ENCODE measurements at places on chromosomes 12 and 14.
A peak's percentile ranks its signal among the peaks of the same experiment; 100 is the strongest.

GRCh38 chr14:40955131-40955505 is 651.6 kb upstream of the LRFN5 start:
- DNase-seq: no peak

DNA sequence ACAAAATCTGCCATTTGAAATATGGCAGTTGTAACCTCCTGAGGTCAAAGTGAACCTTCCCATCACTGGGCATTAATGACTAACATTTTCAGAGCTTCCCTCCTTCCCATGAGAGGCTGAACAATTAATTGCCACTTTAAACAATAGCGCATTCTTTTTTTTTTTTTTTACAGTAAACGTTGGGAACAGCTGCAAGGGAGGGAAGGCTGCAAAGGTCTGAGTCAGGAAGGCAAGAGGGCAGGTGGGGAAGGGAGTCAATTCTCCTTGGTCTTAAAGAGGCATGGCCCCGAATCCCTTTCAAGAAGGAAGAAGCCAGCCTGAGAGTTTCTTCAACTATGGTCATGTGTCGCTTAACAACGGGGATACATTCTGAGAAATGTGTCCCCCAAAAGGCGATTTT is 41.0 kb upstream of the PLEKHG3 start:
- no peak for DNase-seq

- no peak for DNase-seq
Measured at GRCh38 chr12:103768467-103769123, 72.4 kb downstream of the NT5DC3 start.

DNA sequence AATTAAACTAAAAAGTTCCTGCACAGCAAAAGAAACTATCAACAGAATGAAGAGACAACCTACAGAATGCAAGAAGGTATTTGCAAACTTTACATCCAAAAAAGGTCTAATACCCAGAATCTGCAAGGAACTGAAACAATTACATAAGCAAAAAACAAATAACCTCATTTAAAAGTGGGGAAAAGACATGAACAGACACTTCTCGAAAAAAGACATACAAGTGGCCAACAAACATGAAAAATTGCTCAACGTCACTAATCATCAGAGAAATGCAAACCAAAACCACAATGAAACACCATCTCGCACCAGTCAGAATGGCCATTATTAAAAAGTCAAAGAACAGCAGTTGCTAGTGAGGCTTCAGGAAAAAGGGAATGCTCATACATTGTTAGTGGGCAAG is 15.2 kb downstream of the PDE6H start:
- DNase-seq: no peak

- no peak for DNase-seq
Measured at GRCh38 chr12:72141381-72141780, 130.8 kb upstream of the TRHDE start.

DNA sequence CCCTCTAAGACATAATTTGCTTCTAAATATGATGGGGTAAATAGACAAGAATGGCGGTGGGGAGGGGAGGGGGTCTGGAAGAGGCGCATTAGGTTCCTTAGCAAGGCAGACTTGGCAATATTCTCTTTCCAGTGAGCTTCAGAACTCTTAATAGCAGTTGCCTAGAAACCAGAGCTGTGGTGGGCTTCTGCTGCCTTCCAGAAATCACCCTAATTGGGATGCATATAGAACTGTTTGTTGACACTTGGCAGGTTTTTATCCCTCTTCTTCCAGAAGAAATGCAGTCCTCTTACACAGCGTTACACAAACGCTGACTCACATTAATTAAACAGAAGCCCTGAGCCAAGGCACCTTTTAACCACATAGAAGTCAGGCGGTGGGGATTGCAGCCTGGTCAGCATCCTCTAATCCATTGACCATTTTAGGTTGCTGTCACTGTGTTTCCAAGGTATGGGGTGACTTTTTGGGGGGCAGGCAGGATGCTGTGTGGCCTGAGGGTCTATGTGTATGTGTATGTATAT is 114.1 kb downstream of the CCDC60 start:
- no peak for DNase-seq

GRCh38 chr14:91374287-91374878 is 43.2 kb downstream of the CCDC88C start:
- no peak for DNase-seq

DNA sequence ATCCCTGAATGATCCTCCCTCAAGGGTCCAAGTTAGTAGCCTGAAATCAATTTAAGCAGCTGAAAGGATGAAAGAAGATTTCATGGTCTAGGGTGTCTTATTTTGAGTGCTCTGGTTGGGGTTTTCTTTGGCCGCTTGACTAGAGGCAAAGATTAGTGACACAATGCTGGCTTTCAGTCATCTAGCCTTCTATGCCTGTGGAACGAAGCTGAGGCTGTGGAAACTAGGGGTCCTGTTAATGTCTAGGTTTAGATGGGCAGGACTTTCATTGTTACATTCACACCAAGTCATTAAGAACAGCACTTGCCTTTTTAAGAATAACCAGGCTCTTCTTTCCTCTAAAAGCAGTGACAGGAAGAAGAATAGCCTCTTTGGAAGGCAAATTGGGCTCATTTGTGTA is 253.8 kb upstream of the E2F7 start:
- no peak for DNase-seq

GRCh38 chr12:72631926-72632685 is 359.9 kb downstream of the TRHDE start:
- DNase-seq: no peak

- DNase-seq: no peak
Measured at GRCh38 chr12:89166525-89166934, 185.8 kb downstream of the DUSP6 start.

DNA sequence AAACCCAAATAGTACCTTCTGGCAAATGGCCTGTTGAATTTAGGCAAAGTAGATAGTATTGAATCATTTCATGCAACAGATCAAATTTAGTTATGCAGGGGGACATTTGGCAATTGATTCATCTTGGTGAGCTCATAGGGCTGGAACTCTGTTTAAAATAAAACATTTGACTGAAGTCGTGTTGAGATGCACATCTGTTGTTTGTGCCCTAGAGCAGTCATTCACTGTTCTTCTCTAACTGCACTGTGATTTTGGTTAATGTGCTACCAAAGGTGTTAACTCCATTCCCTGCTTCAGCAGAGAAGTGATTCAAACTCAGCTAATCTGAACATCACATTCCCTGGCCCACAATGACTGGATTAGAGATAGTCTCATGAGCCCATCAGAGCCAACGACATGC is 44.0 kb upstream of the CSRP2 start:
- DNase-seq: no peak

DNA sequence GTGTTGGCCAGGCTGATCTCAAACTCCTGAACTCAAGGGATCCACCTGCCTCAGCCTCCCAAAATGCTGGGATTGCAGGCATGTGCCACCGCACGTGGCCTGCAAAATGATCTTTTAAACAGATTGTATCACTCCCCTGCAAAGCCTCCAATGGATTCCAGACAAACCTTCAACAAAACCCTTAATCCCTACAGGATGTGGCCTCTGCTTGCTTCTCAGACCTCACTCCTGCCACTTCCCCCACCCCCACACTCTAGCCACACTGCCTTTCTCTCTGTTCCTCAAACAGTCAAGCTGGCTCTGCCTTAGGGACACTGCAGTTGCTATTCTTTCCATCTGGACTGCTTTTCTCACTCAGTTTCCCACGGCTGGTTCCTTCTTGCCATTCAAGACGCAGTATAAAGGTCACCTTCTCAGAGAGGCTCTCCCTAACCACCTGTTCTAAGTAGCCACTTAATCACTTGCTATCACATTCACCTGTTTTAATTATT is 47.3 kb upstream of the TMED10 start:
- DNase-seq: peak; percentile 46

DNA sequence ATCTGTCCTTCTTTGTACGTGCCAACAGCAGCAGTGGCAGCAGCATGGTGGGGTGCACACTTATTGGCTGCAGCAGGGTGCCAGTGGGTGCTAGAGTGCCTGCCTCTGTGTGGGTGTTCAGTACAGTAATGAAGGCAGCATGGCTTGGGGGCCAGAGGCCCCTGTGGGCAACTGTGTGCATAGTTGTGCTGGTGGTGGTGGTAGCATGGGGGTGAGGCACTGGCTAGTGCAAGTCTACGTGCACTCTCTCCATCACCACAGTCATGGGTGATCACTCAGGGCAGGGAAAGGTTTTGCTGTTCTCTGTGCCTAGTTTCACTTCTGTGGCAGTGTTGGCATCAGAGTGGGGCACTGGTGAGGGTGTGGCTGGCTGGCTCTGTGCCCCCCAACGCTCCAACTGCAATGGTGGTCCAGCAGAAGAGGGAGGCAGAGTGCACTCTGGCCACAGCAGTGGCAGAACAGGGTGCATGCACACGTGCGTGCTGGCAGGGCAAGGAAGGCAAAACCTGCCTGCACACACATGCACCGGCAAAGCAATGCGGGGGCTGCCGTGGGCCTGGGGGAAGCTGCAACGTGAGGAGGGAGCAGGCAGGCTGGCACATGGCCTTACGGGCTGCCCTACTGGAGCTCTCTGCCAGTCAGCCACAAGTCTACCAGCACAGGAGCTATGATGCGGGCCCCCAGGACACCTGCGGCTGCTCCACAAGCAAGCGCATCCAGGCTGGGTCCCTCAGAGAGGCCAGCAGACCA is 60.1 kb downstream of the CRACR2A start:
- no peak for DNase-seq

- DNase-seq: no peak
Measured at GRCh38 chr14:84181072-84181471, 1348.9 kb upstream of the FLRT2 start.

DNA sequence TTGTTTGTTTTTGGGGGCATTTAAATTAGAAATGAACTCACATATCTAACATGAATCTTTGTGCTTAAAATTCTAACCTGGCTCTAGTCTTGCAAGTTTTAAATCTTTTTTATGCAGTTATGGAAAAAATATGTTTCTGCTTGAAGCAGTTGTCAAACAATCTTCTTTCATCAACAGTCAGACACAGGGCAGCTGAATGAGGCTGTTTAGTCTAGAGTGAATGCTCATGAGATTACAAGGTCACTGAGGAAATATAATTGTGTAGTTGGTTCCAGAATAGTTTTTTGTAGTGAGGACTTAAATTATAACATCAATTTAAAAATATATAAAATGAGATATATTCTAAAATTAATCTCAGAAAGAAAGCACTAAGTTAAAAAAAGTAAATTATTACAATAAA is 76.5 kb downstream of the TRMT5 start:
- DNase-seq: no peak

DNA sequence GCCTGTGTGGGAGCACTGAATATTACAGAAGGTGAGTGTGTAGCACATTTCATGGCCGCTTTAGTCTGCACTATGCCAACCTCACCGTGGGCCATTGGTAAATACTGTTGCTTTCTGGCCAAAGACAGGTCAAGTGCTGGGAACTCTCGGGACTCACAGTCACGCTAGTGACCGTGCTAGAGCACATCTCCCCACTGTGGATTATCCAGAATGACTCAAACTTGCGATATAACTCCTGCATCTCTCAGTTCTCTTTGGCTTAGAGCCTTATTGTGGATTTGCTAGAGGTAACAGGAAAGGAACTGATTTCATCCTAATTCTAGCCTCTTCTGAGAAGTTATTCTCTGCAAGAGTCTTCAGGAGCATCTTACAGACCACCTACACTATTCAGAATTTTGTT is 86.5 kb downstream of the DAD1 start:
- no peak for DNase-seq

- DNase-seq: no peak
Measured at GRCh38 chr14:40417777-40418401, 985.7 kb upstream of the FBXO33 start.

GRCh38 chr12:43079476-43079875 is 472.5 kb downstream of the ADAMTS20 start:
- no peak for DNase-seq

DNA sequence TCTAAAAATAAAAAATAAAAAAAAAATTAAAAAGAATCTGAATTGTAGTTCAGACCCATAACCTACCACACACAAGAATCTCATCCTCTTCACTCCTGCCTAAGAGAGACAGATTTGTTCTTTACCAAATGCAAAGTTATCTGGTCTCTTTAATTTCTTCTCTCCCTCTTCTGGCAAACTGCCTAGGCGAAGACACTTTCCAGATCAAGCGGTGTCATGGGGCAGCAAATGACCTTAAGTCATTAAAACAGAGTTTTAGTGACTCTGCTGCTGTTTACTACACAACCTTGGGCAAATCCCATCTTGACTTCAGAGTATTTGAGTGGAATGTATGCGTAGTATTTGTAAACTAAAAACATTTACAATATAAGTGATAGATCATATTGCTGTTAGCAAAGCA is 60.9 kb upstream of the NID2 start:
- no peak for DNase-seq

- no peak for DNase-seq
Measured at GRCh38 chr14:69066396-69067171, 86.3 kb downstream of the DCAF5 start.

DNA sequence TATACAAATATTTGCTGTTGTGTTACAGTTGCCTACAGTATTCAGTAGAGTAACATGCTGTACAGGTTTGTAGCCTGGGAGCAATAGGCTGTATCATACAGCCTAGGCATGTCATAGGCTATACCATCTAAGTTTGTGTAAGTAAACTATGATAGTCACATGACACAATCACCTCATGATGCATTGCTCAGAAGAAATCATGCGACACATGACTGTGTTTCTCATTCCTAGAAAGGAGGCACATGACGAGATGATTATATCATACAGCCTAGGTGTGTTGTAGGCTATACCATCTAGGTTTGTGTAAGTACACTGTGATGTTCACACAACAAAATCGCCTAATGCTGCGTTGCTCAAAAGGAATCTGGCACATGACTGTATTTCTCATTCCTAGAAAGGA is 31.9 kb downstream of the NOPCHAP1 start:
- DNase-seq: no peak

DNA sequence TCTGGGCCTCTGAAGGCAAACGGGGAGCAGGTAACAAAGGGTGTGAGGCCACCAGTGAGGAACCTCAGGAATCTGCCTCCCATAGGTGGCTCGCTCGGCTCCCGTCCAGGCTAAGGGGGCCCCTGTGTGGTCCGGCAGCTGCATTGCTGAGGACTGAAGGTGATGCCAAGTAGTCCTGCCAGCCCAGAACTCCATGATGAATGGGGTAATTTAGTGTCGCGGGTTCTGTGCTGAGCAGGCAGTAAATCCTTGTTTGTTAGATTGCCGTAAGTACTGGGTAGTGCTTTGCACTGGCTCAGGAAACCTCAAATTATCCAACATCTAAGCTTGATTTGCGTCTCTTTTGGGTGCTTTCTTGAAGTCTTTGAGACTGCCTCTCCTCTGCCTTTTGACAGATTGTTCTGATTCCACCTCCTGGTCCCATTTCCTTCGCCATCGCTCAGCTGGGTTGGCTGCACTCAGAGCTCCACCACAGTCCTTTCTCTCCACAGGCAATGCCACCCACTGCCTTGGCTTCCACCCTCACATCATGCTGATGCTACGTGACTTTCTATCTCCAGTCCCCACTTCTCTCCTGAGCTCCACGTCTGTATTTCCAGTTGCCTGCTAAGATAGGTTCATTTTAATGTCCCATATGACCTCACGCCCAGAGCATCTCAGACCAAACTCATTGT is 392.0 kb downstream of the FUT8 start:
- no peak for DNase-seq
